ENCODE measurements at places on chromosomes 5 and 9.

DNA sequence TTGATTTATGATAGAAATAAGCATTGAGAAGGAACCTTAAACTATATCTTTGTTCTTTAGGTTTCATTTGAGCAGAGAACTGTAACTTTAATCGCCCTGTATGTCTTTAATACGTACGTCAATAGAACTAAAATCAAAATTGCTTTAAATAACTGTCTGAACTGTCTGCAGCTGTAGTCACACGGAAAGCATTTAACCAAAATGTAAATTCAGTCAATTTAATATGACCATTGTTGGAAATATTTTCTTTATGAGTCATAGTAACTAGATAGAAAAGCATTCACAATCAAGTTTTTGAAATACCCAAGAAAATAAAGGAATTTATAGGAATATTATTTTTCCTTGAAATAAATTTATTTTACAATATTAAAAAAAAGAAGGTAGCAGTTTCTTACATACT lies 157.1 kb upstream of the CDH6 start:
- DNase-seq: no peak

- DNase-seq: no peak
Measured at GRCh38 chr5:68533051-68533450, 317.5 kb downstream of the PIK3R1 start.

GRCh38 chr5:43000914-43001313 lies 39.2 kb downstream of the ANXA2R start:
- DNase-seq: no peak

- no peak for DNase-seq
Measured at GRCh38 chr9:129234491-129234890, 56.4 kb upstream of the IER5L start.

GRCh38 chr9:109016132-109016531 lies 2.8 kb upstream of the CTNNAL1 start:
- DNase-seq: no peak

- DNase-seq: no peak
Measured at GRCh38 chr9:26748449-26749058, 144.0 kb downstream of the CAAP1 start.

All from mammary epithelial cell (primary cell).